ENCODE measurements at places on chromosomes 1 and 21.

DNA sequence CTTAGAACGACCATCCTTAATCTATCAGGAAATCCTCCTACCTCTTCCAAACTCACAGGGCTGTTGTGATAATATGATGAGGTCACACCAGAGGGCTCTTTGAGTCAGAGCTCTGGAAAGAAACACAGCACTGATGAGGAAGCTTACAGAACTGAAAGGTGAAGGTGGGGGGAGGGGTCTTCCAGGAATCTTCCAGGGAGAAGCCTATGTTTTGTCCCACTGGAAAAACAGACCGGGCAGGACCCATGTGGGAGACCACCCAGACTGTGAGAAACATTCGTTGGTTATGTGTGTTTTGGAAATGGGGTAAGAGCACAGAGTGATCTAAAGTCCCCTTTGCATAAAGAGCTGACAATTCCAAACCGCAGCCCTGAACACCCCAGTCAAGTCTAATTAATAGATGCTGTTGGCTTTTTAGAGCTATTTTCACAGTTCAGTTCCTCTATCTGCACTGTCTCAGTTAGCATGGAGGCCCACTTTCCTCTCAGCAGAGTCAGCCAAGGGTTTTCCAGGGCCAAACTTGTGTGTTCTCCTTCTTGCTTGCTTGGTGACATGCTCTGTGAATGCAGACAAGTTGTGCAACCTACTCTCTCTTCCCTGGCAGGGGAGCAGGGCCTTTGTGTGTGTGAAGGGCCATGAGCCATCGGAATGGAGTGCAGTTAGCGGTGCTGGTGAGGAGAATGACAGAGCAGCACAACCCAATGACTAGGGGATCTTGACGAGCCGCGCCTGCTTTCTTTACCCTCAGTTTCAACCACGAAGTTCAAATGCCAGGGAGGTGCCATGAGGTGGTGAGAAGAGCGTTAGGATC is 12.3 kb downstream of the PHLDA3 start:
- no peak for DNase-seq

- no peak for DNase-seq
Measured at GRCh38 chr1:229130028-229130668, 140.8 kb upstream of the RAB4A start.

- no peak for DNase-seq
Measured at GRCh38 chr1:166933633-166934032, 41.7 kb downstream of the ILDR2 start.

- no peak for DNase-seq
Measured at GRCh38 chr1:28173980-28174297, 2.6 kb downstream of the PTAFR start.

DNA sequence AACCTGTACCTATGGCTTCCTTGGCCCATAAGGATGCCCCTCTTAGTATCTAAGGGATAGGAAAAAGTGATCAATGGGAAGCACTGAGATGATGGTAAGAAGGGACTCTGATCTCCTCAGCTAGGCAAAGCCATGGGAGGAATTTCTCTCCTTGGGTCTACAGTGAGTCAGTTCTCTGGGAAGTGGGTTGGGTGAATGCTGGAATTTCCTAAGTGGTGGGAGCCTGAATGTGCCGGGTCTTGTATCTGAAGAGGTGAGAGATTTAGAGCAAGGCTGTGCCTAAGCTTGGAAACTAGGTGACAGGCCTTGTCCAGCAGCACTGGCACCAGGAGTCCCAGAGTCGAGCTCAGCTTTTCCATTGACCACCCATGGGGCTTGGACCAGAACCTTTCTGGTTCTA is 96.3 kb upstream of the SLC2A1 start:
- no peak for DNase-seq

DNA sequence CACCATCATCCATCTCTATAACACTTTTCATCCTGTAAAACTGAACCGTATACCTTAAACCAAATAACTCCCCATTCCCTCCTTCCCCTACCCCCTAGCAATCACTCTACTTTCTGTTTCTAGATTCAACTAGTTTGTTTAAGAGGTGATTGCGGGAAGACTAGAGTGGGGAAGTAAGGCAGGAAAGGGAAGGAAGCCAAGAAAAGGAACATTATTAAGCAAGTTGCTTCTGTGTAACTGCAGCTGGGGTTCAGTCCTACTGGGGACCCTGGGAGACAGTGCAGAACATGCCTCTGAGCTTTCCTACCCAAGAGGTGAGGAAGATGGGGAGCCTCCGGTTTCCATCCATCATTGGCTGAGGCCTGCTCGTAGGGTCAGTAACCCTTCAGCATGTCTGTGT is 28.9 kb upstream of the H3-3A start:
- DNase-seq = no peak

DNA sequence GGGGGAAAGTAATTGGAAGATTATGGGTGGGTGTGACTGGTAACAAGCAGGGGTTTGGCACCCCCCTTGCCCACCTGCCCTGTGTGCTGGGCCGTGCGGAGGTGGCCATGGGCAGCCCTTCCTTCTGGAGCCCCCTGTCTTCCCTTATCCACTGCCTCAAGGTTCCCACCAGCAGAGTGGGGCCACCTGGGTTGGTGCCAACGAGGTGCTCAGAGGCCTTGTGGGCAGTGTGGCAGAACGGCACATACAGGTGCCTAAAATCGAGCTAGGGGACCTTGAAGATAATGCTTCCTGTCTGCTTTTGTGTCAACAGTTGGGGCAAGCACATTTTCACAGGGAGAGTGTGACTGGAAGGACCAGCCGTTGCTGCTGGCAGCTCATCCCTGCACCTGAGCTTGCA is 161.8 kb downstream of the PCBP3 start:
- DNase-seq = no peak

DNA sequence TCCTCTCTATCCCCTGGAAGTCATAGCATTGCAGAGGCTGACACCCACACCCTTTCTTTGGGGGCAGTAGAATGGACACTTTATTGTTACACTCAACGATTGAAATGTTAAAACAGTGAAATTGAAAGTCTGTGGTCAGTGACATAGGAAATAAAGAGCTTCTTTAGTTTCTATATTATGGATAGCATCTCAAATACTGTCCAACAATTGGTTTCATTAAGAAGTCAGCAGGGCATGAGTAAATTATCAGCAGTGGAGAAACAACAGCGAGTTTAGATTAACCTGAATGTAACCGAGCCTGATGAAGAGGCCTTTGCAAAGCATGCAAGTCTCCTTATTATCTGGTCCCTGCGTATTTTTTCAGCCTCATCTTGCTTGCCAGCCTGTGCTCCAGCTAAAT is 350.7 kb downstream of the NTNG1 start:
- DNase-seq = no peak

GRCh38 chr21:31988492-31989290 is 115.9 kb downstream of the HUNK start:
- DNase-seq = no peak

GRCh38 chr1:36851595-36851994 is 182.7 kb downstream of the GRIK3 start:
- DNase-seq = no peak

DNA sequence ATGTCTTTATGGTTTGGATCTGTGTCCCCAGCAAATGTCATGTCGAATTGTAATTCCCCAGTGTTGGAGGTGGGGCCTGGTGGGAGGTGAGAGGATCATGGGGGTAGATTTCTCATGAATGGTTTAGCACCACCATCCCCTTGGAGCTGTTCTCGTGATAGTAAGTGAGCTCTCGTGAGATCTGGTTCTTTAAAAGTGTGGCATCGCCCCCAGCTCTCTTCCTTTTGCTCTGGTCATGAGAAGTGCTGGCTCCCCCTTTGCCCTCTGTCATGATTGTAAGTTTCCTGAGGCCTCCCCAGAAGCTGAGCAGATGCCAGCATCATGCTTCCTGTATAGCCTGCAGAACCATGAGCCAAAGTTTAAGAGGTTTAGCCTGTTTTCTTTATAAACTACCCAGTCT is 11.2 kb upstream of the KCNE2 start:
- DNase-seq = no peak

- DNase-seq = no peak
Measured at GRCh38 chr1:232634096-232634495, 4.2 kb upstream of the SIPA1L2 start.

DNA sequence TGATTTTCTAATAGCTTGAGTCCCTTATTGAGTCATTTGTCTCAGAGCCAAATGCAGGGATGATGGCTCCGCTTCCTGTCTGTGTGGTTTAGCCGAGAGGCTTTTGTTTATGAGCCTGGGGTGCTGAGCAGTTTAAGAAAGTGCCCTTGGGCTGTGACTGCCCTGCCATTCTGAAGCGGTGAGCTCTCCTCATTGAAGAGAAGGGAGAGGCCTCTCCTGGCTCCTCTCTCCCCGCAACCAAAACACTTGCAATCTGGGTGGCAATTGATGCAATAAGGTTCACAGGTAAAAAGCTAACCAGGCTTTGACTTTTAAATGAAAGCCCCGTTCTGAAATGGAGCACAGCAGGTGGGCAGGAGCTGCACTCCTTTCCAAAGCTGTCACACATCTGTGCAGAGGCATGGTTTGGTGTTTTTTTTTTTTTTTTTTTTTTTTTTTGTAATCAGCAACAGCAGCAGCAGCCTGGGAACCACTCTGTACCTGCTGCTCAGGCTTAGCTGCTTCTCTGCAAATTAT is 403.7 kb downstream of the SIPA1L2 start:
- no peak for DNase-seq

DNA sequence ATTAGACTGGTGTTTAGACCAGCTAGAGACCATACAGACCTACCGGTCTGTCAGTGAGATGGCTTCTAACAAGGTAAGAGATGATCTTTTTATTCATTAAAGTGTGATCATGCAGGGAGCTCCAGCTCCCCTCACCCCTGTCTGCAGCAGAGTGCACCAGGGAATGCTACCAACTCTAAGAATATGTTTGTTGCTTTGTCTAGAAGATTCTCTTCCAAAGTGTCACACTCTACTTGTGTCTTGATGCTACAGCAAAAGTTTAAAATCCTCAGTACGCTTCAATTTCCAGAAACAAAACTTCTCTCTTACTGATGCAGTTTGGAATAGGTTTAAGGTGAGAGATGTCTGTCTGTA is 201.4 kb upstream of the SGIP1 start:
- no peak for DNase-seq

DNA sequence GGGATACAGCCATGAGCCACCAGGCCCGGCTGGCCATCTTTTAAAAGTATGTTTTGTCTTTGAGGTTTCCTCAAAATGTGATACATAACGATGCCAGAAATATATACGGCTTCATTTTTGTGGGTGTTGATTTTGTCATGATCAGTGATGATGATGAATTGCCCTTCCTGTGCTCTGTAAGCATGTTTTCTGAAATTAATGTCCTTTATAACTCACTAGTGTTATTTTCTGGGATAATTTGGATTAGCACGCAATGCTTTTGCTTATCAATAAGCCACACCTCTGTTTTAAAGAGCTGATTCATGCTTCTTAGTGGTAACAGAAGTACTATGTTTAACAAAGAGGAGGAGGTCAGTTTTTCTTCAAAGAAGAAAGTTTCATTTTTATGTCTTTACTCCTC is 25.6 kb downstream of the PHACTR4 start:
- no peak for DNase-seq

DNA sequence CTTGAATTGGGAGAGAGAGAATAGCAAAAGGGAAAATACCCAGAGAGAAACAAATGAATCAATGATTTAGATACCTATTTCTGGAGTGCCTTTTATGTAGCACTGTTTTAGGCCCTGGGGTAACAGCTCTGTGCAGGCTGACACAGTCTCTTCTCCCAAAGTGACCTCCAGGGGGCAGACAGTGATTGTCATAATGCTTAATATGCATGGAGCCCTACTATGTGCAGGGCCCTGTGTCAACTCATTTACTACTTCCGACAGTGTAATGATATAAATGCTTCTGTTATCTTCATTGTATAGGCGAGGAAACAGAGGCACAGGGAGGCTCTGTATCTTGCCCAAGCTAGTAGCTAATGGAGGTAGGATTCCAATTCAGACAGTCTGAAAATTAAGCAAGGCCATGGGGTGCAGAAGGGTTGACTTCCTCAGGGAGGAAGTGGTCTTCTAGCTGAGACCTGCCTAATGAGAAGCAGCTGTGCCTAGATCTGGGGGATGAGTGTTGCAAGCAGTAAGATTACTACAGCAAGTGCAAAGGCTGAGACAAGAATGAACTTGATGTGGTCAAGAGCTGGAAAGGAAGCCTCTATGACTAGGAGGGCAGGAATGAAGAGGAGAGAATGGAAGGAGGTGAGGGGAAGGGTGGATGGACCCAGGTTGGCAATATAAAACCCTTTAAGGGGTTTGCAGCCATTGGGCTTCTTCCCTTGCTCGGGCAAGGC is 16.2 kb upstream of the SERINC2 start:
- DNase-seq = no peak

- DNase-seq = no peak
Measured at GRCh38 chr1:37033355-37034101, 787 bp downstream of the GRIK3 start.

GRCh38 chr1:96722161-96722922 is 758 bp downstream of the PTBP2 start:
- DNase-seq = peak; percentile 68

DNA sequence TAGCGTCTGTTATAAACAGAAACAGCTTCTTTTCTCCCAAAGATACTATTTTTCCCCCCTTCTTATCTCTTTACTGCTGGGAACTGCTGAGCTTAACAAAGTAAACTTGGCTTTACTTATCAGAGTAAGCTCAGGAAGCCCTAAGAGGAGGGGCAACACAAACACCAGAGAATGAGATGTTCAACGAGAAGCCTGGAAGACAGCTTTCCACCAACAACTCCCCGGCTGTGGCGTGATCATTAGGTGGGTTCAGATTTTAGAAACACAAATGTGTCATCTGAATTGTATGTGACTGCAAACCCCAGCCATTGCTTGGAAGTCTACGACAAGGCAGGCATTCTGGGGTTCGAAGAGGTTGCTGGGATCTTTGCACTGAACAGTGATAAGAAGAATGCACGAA is 181.2 kb upstream of the ESRRG start:
- DNase-seq = no peak

- no peak for DNase-seq
Measured at GRCh38 chr21:41948901-41949300, 4.9 kb downstream of the C2CD2 start.

GRCh38 chr1:98661544-98662355 is at the start of gene SNX7:
Gene SNX7, plus strand, starts transcription at chr1:98661721. Its CDS starts 11 bp downstream, at chr1:98661732.
- peak; percentile 72 for DNase-seq

- DNase-seq = no peak
Measured at GRCh38 chr1:8465013-8465412, 147.1 kb downstream of the SLC45A1 start.

GRCh38 chr1:90534663-90535295 is 182.3 kb downstream of the BARHL2 start:
- no peak for DNase-seq

GRCh38 chr1:164745736-164746135 is 186.8 kb downstream of the PBX1 start:
- no peak for DNase-seq

DNA sequence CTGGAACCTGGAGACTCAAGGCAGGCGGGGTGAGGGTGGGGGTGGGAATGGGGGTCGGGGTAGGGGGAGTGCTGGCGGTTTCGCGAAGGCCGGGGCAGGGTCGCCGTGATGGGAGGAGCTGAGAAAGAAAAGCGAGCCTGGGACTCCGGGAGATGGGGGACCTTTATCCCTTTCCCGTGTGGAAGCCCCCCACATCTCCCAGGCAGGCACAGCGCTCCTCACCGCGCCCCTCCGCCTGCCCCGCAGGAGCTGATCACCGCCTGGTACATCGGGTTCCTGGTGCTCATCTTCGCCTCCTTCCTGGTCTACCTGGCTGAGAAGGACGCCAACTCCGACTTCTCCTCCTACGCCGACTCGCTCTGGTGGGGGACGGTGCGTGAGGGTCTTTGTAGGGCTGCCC is 35.5 kb downstream of the KCNQ4 start:
- no peak for DNase-seq

GRCh38 chr1:228478326-228478725 is 8.9 kb upstream of the RNF187 start:
- no peak for DNase-seq

- no peak for DNase-seq
Measured at GRCh38 chr1:17978016-17978415, 129.6 kb upstream of the IGSF21 start.

Data from liver (tissue), 10 donors.